ENCODE measurements at places on chromosomes 11 and 22.

DNA sequence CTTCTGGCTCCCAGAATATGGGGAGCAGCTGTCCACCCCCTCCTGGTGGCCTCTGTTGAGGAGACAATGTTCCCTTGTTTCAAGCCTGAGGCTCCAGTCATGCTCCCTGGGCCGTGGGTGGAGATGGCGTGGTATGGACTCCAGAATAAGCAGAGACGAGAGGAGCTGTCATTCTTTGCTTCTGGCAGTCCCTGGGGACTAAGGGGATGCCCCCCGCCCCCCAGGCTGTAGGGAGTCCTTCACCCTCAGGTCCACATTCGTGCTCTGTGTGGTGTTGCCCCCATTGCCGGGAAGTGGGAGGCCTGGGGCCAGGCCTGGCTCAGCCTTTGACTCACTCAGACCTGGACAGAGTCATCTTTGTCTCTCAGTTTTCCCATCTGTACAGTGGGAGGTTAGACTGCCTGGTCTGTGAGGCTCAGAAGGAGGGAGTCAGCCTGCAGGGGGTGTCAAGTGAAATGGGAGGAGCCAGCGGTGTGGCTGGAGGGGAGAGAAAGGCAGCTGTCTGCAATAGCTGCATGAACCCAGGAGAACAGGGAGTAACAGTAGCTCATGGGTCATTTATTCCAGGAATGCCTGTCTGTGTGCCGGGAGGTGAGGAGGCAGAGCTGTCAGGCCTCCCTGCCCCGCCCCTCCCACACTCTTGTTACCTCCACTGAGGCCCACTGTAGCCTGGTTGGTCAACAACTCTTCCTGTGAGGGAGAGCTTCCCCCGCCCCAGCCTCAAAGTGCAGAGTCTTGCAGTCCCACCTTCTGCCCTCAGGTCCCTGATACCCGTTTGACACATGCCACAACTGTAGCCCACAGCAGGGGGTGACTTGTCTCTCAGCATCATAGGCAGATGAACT lies 6.3 kb downstream of the ARHGEF17 start:
- DNase-seq, result peak; percentile 99

- DNase-seq, result no peak
Observed at GRCh38 chr11:8250434-8250833, 13.2 kb downstream of the LMO1 start.

DNA sequence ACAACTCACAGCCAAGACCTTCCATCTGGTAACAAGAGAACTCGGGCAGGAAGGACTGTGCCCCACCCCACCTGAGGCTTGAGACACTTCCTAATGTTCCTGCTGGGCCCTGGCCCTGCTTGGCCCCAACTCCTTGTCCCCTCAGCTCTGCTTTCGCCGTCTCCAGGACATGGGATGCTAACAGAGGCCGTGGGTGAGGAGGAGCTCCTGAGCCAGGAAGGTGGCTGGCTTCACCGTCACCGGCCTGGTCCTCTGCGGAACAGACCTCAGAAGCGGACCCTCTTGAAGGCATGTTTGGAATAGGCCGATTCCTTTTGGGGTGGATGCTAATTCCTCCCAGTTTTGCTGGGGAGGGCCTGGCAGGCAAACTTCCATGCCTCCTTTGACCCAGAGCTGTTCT lies 154.3 kb downstream of the CACNA1I start:
- DNase-seq, result no peak

GRCh38 chr22:29306835-29307595 lies 565 bp downstream of the GAS2L1 start:
- DNase-seq, result peak; percentile 61

GRCh38 chr11:116853461-116854073 lies 16.1 kb upstream of the APOA1 start:
- DNase-seq, result peak; percentile 95

GRCh38 chr22:37173709-37174108 lies 14.3 kb downstream of the C1QTNF6 start:
- DNase-seq, result no peak

DNA sequence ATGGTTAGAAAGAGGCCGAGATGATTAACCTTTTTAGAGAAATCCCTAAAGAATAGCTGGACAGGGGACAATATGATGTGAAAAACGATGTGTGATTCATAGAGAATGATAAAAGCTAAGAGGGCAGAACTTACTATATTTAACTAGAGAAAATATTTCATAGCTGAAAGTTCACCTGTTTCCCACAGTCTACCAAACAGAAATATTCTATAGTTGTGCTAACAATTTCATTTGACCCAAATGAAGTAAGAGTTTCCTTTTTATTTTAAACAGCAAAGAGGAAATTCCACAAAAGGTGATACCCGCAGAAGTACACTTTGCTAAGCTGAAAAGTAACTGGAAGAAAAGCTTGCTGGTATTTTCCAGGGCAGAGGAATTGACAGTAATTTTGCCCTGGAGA lies 26.7 kb downstream of the ALKBH8 start:
- DNase-seq, result no peak

DNA sequence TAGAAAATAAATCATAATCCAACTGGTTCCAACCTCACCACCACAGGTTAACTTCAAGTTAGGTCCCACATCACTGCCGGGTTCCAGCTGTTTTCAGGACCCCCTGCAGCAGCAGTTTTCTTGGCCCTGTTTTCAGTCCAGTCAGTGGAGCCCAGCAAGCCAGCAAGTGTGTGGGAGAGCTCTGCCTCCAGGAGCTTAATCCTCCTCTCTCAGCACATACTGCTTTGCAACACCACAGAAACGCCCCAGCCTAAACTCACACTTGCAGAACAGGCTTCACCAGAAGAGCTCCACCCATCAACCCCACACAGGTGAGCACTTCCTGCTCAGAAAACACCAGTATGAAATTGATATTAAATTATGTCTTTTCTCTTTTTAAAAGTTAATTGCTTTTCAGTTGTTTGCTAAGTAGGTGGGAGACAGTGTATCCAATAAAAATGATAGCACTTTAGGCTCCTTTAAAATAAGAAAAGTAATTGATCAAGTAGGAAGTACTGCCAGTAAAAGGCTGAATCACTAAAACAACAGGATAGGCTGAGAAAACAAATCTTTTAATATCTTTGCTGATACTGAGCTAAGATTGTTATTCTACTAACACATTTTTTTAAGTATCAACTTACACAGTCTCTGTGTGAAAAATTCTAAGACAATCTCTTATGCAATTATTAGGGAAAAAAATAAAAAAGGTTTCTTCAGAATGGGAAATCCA lies 81.5 kb upstream of the TP53AIP1 start:
- DNase-seq, result peak; percentile 8

DNA sequence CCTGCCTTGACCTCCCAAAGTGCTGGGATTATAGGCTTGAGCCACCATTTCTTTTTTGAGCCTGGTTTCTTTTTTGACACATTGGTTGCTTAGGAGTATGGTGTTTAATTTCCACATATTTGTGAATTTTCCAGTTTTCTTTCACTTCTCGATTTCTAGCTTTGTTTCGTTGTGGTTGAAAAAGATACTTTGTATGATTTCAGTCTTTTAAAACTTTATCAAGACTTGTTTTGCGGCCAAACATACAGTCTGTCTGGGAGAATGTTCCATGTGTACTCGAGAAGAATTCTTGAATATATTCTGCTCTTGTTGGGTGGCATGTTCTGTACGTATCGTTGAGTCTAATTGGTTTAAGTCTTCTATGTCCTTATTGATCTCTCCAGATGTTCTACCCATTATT lies 20.8 kb downstream of the SHANK3 start:
- no peak for DNase-seq

GRCh38 chr22:23542933-23543332 lies 37.2 kb downstream of the IGLL1 start:
- DNase-seq, result no peak

GRCh38 chr11:65591939-65592857 lies 3.4 kb downstream of the KCNK7 start:
- DNase-seq, result no peak

DNA sequence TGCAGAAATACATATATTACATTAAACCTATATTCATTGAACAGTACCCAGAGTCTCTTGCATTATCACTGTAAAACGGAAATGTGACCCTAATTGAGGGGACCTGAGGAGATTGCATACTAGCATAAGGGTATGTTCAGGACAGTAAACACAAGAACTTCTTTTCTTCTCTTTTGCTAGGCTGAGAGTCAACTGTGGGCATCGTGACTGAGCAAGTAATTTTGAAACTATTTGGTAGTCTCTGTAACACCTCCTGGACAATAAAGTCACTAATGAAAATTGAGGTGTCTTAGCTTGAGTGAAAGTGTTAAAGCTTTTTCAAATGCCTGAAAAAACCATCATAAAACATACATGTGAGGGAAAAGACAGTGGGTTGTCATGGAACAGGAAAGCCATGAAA lies 90.9 kb downstream of the PDHX start:
- no peak for DNase-seq

DNA sequence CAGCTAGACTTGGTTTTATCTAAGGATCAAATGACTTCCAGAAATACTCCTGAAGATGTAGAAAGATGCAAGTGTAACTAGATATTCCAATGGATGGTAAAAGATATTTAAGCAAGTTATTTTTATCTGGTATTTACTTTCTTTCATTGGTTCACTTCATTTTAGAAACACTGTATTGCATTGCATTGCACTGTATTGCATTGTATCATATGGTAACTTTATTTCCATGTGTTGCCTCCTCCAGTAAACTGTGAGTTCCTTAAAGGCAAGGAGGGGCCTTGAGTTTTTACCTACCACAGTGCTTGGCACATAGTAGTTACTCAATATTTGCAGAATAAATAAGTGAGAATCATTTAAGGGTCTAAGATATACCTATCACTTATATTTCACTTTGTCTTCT lies 31.8 kb upstream of the FLI1 start:
- DNase-seq, result no peak

- no peak for DNase-seq
Observed at GRCh38 chr11:23976426-23976825, 520.4 kb upstream of the LUZP2 start.

DNA sequence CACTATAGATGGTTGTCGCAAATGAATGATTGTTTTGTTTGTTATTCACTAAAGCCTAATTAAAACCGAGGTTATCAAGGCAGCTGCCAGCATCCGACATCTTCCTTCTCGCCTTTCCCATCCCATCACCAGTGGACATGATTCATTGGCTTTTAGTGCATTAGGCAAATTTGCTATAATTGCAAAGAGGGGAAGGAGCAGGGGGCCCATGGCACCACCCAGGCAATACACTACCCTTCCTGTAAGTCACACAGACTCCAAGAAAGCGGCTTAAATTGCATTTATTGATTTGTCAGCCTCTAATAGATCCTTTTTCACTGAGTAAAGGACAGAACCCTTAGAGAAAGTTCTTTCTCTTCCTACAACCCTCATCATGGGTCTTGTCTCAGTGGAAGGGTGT lies 169.2 kb upstream of the NCAM1 start:
- no peak for DNase-seq

GRCh38 chr22:44586999-44587736 lies 89.1 kb upstream of the RTL6 start:
- no peak for DNase-seq

DNA sequence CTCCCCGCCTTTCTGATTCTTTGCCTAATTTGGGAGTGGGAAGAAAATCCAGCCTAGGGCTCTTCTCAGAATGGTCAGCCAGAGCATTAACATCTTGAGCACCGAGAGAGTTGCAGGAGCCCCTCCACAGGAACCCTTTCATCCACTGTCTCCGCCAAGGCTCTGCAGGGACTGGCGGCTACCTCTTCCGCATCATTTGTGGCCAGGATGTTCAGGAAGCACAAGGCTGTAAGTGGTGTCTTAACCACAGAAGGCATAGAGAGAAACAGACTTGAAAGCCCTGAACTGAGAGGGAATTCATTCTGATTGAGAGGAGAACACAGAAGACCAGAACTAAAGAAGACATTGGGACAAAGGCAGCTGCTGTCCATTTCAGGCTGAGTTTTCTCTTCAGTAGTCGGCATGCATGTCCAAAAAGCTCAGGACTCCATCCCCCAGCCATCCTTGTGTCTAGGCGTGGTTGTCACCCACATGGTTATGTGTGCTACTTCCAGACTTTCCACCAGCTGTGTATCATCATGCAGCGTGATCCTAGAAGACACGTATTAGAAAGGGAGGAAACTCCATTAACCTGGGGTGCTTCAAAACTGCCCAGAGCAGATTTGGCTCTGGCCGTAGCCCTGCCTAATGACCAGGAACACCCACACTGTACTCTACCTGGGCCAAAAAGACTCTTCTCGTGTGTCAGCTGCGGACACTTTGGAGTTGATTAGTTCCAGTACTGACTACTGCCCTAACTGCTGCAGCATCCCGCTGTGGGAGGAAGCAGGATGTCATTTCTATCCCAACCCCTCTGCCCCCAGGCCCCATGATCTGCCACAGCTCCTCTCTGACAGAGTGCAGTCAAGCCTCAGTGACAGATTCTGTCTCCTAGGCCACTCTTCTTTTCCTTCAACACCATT lies 725.1 kb downstream of the NTM start:
- DNase-seq, result no peak

GRCh38 chr22:26646158-26646557 lies 11.2 kb upstream of the MIAT start:
- no peak for DNase-seq

GRCh38 chr22:37627545-37627944 lies 11.9 kb upstream of the SH3BP1 start:
- DNase-seq, result no peak

- no peak for DNase-seq
Observed at GRCh38 chr22:19867617-19868016, 12.9 kb upstream of the GNB1L start.

DNA sequence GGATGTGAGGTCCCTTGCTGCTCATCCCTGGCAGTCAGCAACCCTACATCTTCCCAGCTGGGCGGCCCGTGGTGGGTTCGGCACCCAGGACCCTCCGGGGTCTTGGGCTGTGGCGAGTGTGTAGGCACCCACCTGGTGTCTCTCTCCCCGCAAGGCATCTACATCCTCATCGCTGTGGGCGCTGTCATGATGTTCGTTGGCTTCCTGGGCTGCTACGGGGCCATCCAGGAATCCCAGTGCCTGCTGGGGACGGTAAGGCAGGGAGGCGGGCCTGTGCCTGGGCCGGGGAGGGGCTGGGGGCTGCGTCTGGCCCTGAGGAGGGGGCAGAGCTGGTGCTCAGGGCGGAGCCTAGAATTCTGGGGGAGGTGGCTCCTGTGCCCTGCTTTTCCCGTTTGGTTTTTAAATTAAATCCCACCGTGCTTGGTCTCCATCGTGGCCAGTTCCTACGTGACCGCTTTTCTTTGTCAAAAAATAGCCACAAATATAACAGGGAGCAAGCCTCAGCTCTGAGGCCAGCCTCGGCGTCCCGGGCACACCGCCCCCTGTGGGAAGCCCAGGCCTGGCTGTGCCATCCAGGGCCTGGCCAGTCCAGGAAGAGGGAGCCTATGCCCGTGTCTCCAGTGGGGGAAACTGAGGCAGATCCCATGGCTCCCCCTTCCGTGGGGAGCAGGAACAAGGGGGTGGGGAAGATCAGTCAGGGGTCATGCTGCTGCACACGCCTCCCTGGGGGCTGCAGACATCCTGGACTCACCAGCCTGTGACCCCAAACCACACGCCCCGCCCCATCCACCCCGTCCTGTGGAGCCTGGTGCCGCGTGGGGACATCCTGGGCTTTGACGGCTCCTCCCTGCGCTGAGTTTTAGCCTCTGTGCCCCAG lies 6.4 kb upstream of the TSSC4 start:
- DNase-seq, result no peak

DNA sequence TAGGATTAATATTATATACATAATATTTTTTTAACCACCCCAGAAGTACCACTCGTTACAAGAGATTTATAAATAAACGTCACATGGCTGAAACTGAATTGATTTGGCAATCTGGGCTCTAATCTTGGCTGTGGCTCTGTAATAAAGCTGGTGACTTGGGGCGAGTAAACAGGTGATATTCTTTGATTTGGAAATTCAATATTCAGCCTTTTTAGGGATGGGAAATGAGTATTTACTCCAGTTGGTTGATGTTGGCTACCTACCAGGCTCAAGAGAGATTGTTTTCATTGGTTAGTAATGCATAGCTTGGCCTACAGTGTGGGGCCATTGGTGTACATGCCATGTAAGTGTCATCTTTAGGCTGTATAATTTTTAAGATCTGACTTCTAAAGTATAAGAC lies 117.7 kb upstream of the SORL1-AS1 start:
- DNase-seq, result no peak
